PC-9 (cell line): ENCODE measurements at places on chromosomes 5 and 9. TPM values are rescaled to one million over a fixed set of nuclear protein-coding genes. Genes with fewer than 3 reads are reported as not detected.
A peak's percentile ranks its signal among the peaks of the same experiment; 100 is the strongest.

DNA sequence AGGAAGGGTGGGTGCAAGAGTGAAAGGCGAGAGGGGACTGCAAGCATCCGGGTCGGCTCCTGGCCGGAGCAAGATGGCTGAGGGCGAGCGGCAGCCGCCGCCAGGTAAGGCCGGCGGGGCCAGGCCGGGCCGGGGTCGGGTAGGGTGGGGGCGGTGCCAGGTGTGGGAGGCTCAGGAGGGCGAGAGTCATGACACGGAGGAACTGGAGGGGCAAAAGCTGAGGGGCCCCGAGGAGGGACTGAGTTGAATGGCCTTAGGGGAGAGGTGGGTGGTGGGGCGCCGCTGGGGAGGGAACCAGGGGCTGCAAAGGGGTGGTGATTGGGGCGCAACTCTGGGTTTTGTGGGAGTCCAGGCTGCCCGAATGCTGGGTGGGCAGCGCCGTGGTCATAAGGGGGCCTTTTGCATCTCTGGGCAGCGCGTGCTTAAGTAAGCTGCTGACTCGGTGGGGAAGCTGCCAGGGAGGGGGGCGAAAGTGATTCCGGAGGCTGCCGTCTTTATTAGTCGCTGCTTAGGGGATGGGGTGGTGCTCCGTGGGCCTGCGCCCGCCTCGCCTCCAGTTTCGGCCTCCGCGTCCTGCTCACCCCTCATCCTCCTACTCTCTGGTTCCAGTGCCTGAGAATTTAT, 425 bp downstream of the PTPA start:
- DNase-seq = peak; percentile 41

GRCh38 chr5:156361436-156362109, 34.6 kb downstream of the SGCD start:
- no peak for DNase-seq

DNA sequence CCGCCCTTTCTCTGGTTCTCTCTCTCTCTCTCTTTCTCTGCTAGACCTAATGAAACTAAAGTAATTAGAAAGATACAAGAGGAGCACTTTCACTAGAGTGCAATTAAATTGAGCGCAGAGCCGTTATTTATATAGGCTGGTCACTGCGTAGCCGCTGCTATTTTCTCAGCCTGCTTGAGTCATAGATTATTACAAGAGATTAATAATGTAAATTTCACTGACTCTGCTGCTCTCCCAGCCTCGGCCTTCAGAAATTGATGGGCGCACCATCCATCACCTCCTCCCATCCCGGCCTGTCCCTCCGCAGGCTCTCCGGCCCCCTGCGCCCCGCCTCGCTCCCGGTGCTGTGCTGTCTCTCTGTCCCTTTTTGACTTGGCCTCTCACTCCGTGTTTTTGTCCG, 268.0 kb upstream of the MVB12B start:
- DNase-seq = no peak

The PDGFRB gene
- 0.08 TPM in 1 of 2 replicates, not detected in the other for total RNA-seq
